ENCODE measurements at places on chromosomes 7 and 10. TPM values are rescaled to one million over a fixed set of nuclear protein-coding genes. Genes with fewer than 3 reads are reported as not detected.

COL26A1 gene
- 0.08 TPM for total RNA-seq

DNA sequence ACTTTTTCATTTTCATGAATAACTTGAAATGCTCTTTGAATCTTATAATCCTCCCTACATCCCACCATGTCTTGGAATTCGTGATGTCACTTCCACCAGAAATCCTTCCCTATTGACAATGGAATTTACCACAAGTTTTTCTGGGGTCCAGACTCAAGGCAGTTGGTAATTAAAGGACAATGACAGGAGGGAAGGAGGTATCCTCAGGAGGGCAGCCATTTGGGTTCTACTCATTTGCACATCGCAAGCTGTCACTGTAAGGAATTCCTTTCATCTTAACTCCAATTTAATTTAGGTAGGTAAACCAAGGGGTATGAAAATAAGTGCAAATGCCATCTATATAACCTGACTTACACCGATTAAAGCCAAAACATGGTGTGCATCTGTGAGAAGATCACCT, 21.9 kb downstream of the LRRC17 start:
- no peak overlapping the region for H3K27ac ChIP-seq
- H3K4me1 ChIP-seq, result no peaks in the 10 kb centered on the region
- H3K36me3 ChIP-seq, result no peaks in the 10 kb centered on the region

GRCh38 chr7:38310591-38311101, 37.2 kb upstream of the TARP start:
- no peaks in the 10 kb centered on the region for H3K36me3 ChIP-seq
- H3K4me1 ChIP-seq, result peaks cover 20% of the 10 kb centered on the region
- no peaks in the 10 kb centered on the region for H3K27me3 ChIP-seq

GRCh38 chr7:106031300-106032035, 68.4 kb downstream of the CDHR3 start:
- H3K36me3 ChIP-seq, result no peaks in the 10 kb centered on the region
- no peak for DNase-seq
- H3K4me1 ChIP-seq, result no peaks in the 10 kb centered on the region
- H3K4me3 ChIP-seq, result no peak overlapping the region
- peaks cover 4% of the 10 kb centered on the region for H3K27me3 ChIP-seq

GRCh38 chr7:101108330-101108857, 18.5 kb upstream of the SERPINE1 start:
- no peaks in the 10 kb centered on the region for H3K27me3 ChIP-seq
- no peaks in the 10 kb centered on the region for H3K36me3 ChIP-seq

C10orf62 gene
- not detected for total RNA-seq

DNA sequence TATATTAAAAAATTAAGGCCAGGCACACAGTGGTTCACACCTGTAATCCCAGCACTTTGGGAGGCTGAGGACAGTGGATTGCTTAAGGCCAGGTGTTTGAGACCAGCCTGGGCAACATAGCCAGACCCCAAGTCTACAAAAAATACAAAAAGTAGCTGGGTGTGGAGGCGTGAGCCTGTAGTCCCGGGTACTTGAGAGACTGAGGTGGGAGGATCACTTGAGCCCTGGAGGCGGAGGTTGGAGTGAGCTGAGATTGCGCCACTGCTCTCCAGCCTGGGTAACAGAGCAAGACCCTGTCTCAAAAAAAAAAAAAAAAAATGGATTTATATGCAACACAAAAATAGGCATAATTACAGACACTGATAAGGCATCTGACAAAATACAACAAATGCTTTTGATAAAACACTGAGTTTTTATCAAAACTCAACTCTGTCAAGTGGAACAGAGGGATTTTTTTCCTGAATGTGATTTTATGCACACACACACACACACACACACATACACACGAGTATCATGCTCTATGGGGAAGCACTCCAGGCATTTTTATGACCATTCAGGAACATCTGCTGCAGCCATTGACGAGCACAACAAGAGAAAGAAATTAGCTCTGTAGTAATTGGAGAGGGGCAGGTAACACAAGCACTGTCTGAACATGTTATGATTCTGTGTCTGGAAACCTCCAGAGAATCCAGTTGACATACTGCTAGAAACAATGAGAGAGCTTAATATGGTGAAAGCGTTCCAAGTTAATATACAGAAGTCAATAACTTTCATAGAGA, 193.1 kb downstream of the WDR37 start:
- H3K36me3 ChIP-seq, result no peaks in the 10 kb centered on the region
- no peaks in the 10 kb centered on the region for H3K27me3 ChIP-seq
- no peak for DNase-seq
- no peaks in the 10 kb centered on the region for H3K4me1 ChIP-seq
- H3K4me3 ChIP-seq, result no peak overlapping the region

GRCh38 chr10:129605266-129605985, 138.4 kb downstream of the MGMT start:
- H3K4me3 ChIP-seq, result no peak overlapping the region
- H3K27me3 ChIP-seq, result no peaks in the 10 kb centered on the region
- H3K4me1 ChIP-seq, result peaks cover 36% of the 10 kb centered on the region
- H3K36me3 ChIP-seq, result no peaks in the 10 kb centered on the region
- DNase-seq, result peak; percentile 40
- peak overlapping the region; percentile 51 for H3K27ac ChIP-seq

- H3K36me3 ChIP-seq, result no peaks in the 10 kb centered on the region
- H3K4me3 ChIP-seq, result no peak overlapping the region
- peaks cover 10% of the 10 kb centered on the region for H3K4me1 ChIP-seq
- H3K27ac ChIP-seq, result no peak overlapping the region
- no peak for DNase-seq
Measured at GRCh38 chr7:131554880-131555516, 1.4 kb downstream of the PODXL start.

DLX5 gene
- total RNA-seq, result not detected

GRCh38 chr10:6109444-6109775, 20.6 kb downstream of the RBM17 start:
- peaks cover 15% of the 10 kb centered on the region for H3K36me3 ChIP-seq
- H3K4me1 ChIP-seq, result no peaks in the 10 kb centered on the region
- no peak overlapping the region for H3K4me3 ChIP-seq

CAV1 gene
- total RNA-seq, result 1.7 TPM

INPP5A gene
- total RNA-seq, result 15.0 TPM

GRCh38 chr10:58384544-58384998, 639 bp upstream of the TFAM start:
- H3K36me3 ChIP-seq, result no peaks in the 10 kb centered on the region
- DNase-seq, result no peak

DNA sequence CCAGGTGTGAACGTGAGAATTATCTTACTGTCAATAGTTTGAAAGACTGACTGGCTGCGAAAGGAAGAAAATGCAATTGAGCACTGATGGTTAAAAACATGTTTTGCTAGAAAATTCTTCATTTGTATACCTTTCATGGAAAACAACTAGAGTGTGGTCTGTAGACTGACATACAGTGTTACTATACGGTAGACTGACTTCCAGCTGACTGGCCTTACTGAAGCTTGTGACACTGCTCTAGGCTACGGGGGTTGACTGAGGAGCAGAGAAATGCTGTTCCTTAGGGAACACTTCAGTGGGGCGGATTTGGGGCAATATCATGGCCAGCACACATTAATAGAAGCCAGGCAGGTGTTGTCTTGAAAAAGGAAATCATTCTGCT, 25.9 kb upstream of the DDC start:
- no peak overlapping the region for H3K27ac ChIP-seq
- no peak for DNase-seq
- H3K36me3 ChIP-seq, result no peaks in the 10 kb centered on the region

DNA sequence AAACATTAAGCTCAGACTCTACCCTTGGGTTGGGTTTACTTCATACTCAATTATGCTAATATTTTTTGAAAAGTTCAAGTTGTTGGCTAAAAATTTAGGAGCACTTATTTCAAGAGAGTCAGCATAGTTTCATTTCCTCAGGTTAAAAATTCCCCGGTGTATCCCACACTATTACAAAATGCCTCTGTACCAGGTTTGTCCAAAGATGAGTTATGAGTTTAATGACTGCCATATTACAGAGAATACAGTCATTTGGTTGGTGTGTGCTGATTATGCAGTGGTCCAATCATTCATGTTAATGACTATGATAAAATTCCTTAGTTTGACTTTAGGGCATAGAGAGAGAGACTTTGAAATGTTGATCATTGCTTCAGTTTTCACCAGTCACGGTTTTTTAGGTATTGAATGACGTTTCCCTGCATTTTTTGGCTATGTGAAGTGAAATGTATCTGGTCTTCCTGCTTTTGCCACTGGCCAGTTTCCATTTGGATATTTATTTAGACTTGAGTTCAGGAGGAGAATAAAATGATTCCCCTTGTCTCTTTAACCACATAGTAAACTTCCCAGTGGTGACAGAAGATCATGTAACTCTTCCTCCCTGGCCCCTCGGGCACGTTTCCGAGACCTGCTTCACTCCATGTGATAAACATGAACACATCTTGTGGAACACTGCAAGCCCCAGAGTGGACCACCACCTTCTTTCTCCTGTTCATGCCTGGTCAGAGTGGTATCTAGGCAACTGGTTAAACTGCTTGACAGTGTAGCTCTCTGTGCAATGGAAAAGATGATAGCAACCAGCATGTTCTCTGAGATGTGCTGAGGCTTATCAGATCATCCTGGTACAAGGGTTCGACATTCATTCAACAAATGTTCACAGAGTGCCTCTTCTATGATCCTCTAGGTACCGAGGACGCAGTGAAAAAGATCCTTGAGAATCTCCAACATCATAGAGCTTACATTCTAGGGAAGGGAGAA, 153.6 kb downstream of the CACNB2 start:
- DNase-seq, result peak; percentile 31
- no peaks in the 10 kb centered on the region for H3K36me3 ChIP-seq
- H3K27ac ChIP-seq, result no peak overlapping the region
- H3K27me3 ChIP-seq, result no peaks in the 10 kb centered on the region
- no peak overlapping the region for H3K4me3 ChIP-seq

GRCh38 chr10:133445751-133446708, 7.7 kb upstream of the SCART1 start:
- H3K4me1 ChIP-seq, result no peaks in the 10 kb centered on the region
- no peaks in the 10 kb centered on the region for H3K36me3 ChIP-seq
- no peaks in the 10 kb centered on the region for H3K27me3 ChIP-seq
- no peak overlapping the region for H3K4me3 ChIP-seq
- no peak for DNase-seq

KCNH2 gene
- total RNA-seq, result 0.18 TPM

DNA sequence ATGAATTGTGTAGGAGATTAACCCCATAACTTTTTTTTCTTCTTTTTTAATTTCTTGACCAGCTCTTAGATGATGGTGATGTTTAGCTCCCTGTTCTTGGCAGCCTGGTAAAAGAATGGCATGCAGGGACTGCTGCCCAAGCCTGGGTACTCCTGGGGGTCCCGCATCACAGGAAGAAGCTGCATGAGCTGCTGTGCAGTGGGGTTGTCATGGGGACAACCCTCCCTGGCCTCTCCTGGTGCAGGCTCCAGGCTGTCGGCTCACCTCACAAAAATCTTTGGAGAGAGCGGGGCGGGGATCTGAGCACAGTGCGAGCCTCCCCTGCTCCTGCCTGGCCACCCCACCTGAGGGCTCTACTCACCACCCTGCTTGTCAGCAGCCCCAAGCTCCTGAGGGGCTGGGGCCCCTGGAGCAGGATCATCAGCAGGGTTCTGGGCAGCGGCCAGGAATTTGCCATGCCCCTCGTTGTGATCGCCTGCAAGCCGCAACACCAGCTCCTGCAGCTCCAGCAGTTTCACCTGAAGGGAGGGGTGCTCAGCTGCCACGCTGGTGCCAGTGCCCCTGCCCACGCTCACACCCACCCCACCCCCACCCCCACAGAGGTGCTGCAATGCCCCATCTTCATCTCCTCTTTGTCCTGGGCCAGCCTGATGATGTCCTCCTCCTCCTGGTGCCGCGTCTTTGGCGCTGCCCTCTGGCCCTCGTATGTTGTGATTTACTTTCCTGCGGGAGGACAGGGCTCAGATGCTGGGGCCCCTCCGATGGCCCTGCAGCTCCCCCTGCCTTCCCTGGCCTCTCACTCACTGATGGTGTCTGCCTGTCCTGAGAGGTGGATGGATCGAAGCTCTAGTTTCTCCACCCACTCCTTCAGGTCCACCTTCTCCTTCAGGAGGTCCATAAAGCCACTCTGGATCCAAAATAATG, 15.5 kb upstream of the MTPAP start:
- H3K36me3 ChIP-seq, result no peaks in the 10 kb centered on the region
- peaks cover under 1% of the 10 kb centered on the region for H3K4me1 ChIP-seq
- no peak overlapping the region for H3K4me3 ChIP-seq
- H3K27ac ChIP-seq, result no peak overlapping the region

GRCh38 chr10:24579906-24580305, 143.8 kb downstream of the ARHGAP21 start:
- no peak overlapping the region for H3K27ac ChIP-seq
- no peaks in the 10 kb centered on the region for H3K4me1 ChIP-seq
- H3K27me3 ChIP-seq, result no peaks in the 10 kb centered on the region
- no peak overlapping the region for H3K4me3 ChIP-seq
- H3K36me3 ChIP-seq, result no peaks in the 10 kb centered on the region

GRCh38 chr7:12941512-12941911, 254.1 kb downstream of the ARL4A start:
- H3K4me3 ChIP-seq, result no peak overlapping the region
- H3K27ac ChIP-seq, result no peak overlapping the region
- H3K4me1 ChIP-seq, result no peaks in the 10 kb centered on the region
- no peaks in the 10 kb centered on the region for H3K27me3 ChIP-seq
- no peaks in the 10 kb centered on the region for H3K36me3 ChIP-seq
- DNase-seq, result no peak

DNA sequence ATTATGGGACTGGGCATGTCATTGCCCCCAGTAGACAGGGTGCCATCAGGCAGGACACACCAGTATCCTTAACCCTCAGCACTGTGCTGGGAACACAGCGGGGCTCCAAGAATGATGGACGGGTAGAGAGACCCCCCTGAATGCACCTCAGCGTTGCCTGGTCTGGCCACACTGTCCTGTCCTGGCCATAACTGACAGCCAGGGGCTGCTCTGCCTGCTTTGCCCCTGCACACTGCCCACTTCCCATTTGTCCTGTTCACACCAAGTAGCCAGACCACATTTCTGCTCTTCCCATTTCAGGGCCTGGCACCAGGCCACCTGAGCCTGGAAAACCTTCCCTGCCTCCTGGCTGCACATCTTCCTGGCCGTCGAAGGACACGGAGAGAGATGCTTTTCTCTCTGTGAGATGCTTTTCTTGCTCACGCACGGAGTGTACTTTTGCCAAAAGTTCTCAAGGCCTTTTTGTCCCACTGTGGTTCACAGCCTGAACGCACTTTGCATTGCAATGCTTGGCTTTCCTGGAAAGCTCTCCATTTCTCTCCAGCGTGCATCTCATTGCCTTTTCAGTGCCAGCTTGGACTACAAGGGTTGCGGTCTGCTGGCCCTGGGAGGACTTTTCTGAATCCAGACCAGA, 131.0 kb upstream of the EEPD1 start:
- no peak for DNase-seq
- no peaks in the 10 kb centered on the region for H3K4me1 ChIP-seq
- H3K27ac ChIP-seq, result no peak overlapping the region
- H3K36me3 ChIP-seq, result no peaks in the 10 kb centered on the region
- no peaks in the 10 kb centered on the region for H3K27me3 ChIP-seq
- no peak overlapping the region for H3K4me3 ChIP-seq

SCIN gene
- total RNA-seq, result 2.1 TPM

- H3K36me3 ChIP-seq, result no peaks in the 10 kb centered on the region
- H3K27ac ChIP-seq, result no peak overlapping the region
- no peak for DNase-seq
- H3K4me1 ChIP-seq, result no peaks in the 10 kb centered on the region
Measured at GRCh38 chr7:81506609-81507008, 263.2 kb downstream of the HGF start.
